ENCODE measurements at places on chromosomes 4 and X. TPM values are rescaled to one million over a fixed set of nuclear protein-coding genes. Genes with fewer than 3 reads are reported as not detected.

The CD38 gene
- polyA plus RNA-seq: 9.5 TPM

DNA sequence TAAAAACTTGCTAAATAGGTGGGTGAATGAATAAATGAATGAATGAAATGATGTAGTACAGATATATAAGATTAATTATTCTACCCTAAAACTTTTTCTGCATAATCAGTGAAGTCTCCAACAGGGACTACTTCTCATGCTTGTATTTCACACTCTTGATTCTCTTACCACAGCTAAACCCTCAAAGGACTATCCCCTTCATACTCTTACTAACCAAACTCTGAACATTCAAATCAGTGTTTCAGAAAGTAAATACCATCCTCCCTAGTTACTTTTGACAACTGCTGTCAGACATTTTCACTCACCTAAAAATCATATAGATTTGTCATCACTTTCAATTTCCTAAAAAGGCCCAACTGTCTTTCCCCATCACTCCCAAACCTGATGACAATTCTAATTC lies 234.3 kb upstream of the HHIP start:
- DNase-seq: no peak

The SPATA4 gene
- polyA plus RNA-seq: not detected

- no peak for DNase-seq
These were observed 42.8 kb downstream of the HMX1 start for GRCh38 chr4:8828869-8829268.

DNA sequence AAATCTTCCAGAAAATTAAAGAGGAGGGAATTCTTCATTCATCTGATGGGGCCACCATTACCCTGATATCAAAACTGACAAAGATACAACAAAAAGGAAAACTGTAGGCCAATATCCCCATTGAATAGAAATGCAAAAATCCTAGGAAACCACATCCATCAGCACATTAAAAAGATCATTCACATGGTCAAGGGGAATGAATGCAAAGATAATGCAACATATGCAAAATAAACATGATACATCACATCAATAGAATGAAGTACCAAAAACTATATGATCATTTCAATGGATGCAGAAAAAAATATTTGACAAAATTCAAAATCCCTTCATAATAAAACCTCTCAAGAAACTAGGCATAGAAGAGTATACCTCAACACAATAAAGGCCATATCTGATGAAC lies 108.9 kb upstream of the SH3RF1 start:
- DNase-seq: no peak

- DNase-seq: no peak
These were observed 19.2 kb downstream of the RASGEF1B start for GRCh38 chr4:81452452-81453006.

- DNase-seq: no peak
These were observed 7.0 kb downstream of the HERC3 start for GRCh38 chr4:88599298-88599697.

The SCML2 gene
- polyA plus RNA-seq: 1.5 TPM

- DNase-seq: no peak
These were observed 54.4 kb downstream of the TAPT1 start for GRCh38 chr4:16171831-16172230.

GRCh38 chr4:96455045-96455720 lies 615.3 kb downstream of the PDHA2 start:
- DNase-seq: no peak

The TMEM150C gene
- 8.3 TPM for polyA plus RNA-seq

- no peak for DNase-seq
These were observed 28.4 kb downstream of the BOD1L1 start for GRCh38 chr4:13599159-13599558.

GRCh38 chr4:163611784-163612445 lies 117.4 kb downstream of the TMA16 start:
- DNase-seq: no peak

DNA sequence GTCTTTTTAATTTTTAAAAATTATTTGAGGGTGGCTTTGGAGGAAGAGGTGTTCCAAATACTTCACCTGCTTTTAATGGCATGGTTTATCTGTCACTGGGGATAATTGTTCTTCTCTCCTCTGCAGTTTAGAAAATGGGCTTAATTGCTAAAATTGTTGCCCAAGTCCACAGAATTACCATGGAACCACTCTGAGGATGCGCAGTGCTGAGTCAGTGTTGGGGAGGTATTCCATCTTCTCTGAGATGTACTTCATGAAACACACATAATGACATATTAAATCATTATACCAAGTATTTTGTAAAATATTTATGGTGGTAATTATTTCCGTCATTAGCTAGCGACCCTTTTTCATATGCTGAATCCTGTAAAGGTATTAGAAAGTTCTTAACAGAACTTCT lies 8.0 kb downstream of the ASB5 start:
- DNase-seq: no peak

The PNMA5 gene
- 0.35 TPM for polyA plus RNA-seq

The SLC10A3 gene
- polyA plus RNA-seq: 17.0 TPM

The ERAS gene
- polyA plus RNA-seq: not detected

The GYPE gene
- 5.3 TPM for polyA plus RNA-seq

The F8A3 gene
- 5.1 TPM for polyA plus RNA-seq

The ATRX gene
- 15.4 TPM for polyA plus RNA-seq

- DNase-seq: no peak
These were observed 15.3 kb downstream of the AMER1 start for GRCh38 chrX:64190136-64190740.

The GPR78 gene
- 0.09 TPM for polyA plus RNA-seq

- DNase-seq: no peak
These were observed 103.4 kb downstream of the MFAP3L start for GRCh38 chr4:169922632-169923276.

The SSX4B gene
- polyA plus RNA-seq: not detected

DNA sequence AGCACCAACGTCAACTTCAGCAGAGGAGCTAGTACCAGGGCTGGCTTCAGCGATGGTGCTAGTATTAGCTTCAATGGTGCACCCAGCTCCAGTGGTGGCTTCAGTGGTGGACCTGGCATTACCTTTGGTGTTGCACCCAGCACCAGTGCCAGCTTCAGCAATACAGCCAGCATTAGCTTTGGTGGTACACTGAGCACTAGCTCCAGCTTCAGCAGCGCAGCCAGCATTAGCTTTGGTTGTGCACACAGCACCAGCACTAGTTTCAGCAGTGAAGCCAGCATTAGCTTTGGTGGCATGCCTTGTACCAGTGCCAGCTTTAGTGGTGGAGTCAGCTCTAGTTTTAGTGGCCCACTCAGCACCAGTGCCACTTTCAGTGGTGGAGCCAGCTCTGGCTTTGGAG lies 8.3 kb downstream of the TRO start:
- no peak for DNase-seq

- no peak for DNase-seq
These were observed 144.9 kb downstream of the FHIP1A start for GRCh38 chr4:151553874-151554273.

DNA sequence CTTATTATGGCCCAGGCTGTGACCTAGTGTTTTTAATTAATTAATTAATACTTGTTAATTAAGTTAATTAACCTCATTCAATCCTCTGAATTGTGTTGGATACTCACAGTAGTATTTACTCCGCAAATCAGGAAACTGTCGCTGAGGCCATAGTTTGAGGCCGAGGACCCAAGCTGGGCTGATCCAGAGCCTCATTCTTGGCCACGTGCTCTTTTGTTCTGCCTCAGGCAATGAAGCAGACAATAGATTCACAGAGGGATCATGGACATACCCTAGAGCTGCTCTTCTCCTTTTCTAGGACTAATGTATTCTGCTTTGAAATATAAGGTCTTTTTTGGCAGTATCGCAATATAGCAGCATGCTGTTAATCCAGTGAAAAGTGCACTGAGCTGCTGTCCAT lies 24.0 kb upstream of the SNCA start:
- no peak for DNase-seq

The SPANXC gene
- polyA plus RNA-seq: not detected

The LPAR4 gene
- not detected for polyA plus RNA-seq

DNA sequence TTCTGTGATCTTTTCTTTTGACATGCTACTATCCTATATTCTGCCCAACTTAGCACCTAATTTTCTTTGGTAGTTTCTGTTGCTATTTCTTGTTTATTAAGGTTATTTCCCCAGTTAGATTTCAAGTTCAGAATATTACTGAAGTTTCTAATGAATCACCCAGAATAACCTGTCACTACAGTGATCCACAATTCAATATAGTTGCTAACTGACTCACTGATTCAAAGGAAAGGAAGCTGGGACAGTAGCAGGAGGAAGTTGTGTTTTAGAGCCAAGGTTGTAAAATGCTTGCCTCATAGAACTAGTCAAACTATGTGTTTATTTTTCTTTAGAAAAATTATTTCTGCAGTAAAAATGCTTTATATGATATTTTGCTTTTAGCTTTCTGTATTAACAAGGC lies 37.4 kb downstream of the PAK3 start:
- DNase-seq: no peak

- peak; percentile 94 for DNase-seq
These were observed 3.1 kb upstream of the NR3C2 start for GRCh38 chr4:148445071-148445859.

- DNase-seq: no peak
These were observed 48.1 kb upstream of the ENPP6 start for GRCh38 chr4:184265546-184266351.

GRCh38 chr4:173488656-173489055 lies 41.4 kb downstream of the HAND2 start:
- DNase-seq: no peak

The DCAF4L1 gene
- 0.20 TPM for polyA plus RNA-seq

The POU3F4 gene
- polyA plus RNA-seq: not detected

DNA sequence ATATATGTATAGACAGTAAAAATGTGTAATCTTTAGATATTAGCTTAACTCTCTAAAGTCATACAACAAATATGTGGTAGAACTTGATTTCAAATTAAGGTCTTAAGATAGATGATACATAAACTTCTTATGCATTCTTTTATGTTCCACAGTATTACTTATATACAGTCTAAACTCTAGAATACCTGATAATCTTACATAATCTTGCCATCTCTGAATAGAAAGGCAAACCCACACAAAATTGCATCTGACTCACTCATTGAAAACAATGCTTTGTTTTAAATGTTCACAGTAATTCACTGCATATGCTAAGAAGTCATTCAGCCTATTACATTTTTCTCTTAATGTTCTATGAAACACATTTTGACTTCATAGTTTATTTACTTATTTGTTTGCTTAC lies 10.1 kb downstream of the SULT1B1 start:
- no peak for DNase-seq

- DNase-seq: no peak
These were observed 10.0 kb downstream of the GPR82 start for GRCh38 chrX:41733939-41734338.

- peak; percentile 54 for DNase-seq
These were observed 35.7 kb downstream of the PIGG start for GRCh38 chr4:534576-535151.

- no peak for DNase-seq
These were observed 691.3 kb upstream of the PCDH7 start for GRCh38 chr4:30028826-30029225.

DNA sequence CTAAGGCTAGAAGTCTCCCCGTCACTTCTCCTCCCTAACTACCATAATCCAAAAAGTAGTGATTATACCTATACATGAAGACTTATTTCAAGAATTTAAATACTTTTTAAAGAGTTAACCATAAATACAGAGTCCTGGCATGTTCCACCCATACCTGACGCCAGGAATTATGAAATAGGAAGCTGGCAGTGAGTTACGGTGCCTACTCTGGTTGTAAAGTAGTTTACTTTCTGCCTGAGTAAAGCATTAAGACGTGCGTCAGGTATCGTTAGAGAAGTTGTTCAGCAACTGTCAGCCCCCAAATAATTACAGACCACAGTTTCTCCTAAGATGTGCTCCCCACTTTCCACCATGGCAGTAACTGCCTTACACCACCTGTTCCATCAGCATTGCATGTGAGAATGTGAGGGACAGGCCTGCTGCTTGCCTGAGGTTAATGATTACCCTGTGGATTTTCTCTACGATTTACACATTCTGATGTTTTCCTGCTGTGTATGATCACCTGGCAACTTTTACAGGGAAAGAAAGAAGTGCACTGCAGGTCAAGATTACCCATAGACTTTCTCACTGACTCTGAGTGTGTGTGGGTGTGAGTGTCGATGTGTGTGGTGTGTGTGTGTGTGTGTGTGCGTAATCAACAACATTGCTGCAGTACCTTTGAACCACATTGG lies 92.3 kb upstream of the SLC7A11 start:
- DNase-seq: no peak

- DNase-seq: no peak
These were observed 8.4 kb downstream of the ATP10D start for GRCh38 chr4:47493238-47494123.

DNA sequence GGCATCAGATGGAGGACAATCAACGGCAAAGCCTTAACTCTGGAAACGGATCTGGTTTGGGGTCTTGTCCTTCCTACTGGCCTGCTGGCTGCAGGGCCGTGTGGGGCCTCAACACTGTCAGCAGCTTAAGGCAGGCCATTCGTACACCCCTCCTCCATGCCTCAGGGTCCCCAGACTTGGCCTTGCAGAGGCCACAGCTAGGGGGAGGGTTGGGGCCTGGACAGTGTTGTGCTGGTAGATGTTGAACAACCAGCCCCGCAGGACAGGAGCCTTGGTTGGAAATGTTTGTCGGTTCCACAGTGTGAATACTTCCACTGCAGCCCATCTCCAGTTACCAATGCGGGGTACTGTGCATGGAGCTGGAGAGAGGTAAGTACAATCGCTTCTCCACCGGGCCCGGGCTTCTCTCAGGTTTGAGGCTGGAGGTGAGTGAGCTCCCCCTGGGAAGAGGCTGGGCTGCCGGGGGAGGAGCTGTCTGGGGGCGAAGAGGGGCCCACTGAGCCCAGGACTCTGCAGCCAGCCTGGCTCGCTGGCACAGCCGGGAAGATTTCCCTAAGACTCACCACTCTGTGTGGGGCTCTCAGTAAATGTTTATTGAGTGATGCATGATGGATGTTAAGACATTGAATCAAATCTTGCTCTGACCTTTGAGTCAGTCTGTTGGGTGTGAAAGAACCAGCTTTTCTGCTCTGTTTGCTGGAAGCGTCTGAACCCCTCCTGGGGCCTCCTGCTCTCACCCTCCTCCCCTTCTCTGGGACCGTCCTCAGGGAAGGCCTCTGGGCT lies 19.7 kb upstream of the GPR78 start:
- DNase-seq: peak; percentile 45

The ZNF732 gene
- polyA plus RNA-seq: not detected

The HOPX gene
- 8.8 TPM for polyA plus RNA-seq

- DNase-seq: no peak
These were observed 23.4 kb downstream of the BEX3 start for GRCh38 chrX:103399744-103400143.
